Keratinocyte (primary cell): ENCODE measurements at places on chromosomes 6 and 20. TPM values are rescaled to one million over a fixed set of nuclear protein-coding genes. Genes with fewer than 3 reads are reported as not detected.

The RAET1L gene
- polyA plus RNA-seq, result 6.9 to 12.2 TPM (median 8.5 TPM) in 3 replicates

The BNIP5 gene
- not detected in 3 replicates for polyA plus RNA-seq

The RUNX2 gene
- 0.79 to 1.4 TPM (median 1.1 TPM) in 3 replicates for polyA plus RNA-seq

DNA sequence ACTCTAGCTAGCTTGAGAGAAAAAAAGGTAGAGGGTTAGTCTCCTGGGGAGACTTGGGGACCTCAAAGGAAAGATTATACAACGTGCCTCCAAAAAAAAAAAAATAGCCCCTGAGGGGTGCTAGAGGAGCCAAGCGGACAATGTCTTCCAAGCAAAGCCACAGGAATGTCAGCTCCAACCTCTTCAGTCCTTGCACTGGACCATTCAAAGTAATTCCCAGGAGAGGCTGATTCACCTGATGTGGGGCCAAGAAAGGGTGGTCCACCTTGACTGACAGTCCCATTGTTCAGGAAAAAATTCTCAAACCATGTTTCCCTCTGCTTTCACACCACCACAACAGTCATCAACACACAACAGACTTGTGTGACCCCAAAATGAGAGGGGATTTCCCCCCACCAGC, 30.7 kb downstream of the ASIP start:
- no peak for DNase-seq
